Adipocyte (in vitro differentiated cells): ENCODE measurements at places on chromosomes 12 and 14.

GRCh38 chr12:9763025-9763424, 2.3 kb upstream of the CD69 start:
- no peak for DNase-seq

GRCh38 chr14:89232265-89233070, 184.6 kb downstream of the FOXN3 start:
- no peak for DNase-seq

GRCh38 chr14:76954394-76955190, 73.9 kb downstream of the IRF2BPL start:
- DNase-seq: no peak

- peak; percentile 23 for DNase-seq
Measured at GRCh38 chr14:104224506-104225277, 86.3 kb downstream of the KIF26A start.

DNA sequence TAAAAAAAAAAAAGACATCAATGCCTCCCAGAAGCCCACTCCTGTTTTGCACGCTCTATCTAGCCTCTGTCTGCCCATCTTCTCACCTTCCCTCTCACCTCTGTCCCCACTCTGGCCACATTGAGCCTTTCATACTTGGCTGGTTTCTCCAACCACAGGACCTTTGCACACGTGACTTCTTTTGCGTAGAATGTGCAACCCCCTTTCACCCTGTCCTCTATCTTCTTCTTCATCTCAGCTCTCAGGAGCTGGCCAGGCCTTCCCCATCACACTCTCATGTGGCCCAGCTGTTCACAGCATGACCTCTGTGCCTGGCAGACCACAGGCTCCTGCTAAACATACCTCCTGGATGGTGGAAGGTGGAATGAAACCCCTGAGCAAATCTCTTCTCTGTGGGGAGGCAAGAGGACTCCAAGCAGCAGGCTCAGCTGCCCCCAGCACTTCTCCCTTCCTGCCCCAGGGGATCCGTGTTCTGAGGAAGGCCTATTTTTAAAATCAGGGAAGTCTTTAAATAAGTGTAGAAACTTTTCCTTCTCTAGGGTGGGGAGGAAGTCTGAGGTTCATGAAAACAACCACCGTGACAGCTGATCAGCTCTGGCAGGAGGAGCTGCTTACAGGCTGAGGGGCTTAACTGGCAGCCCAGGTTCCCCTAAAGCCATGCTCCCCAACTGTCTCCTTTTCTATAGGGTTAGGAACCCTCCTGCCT, 11.6 kb downstream of the HVCN1 start:
- no peak for DNase-seq

- DNase-seq: no peak
Measured at GRCh38 chr12:32534698-32535097, 135.3 kb downstream of the FGD4 start.

DNA sequence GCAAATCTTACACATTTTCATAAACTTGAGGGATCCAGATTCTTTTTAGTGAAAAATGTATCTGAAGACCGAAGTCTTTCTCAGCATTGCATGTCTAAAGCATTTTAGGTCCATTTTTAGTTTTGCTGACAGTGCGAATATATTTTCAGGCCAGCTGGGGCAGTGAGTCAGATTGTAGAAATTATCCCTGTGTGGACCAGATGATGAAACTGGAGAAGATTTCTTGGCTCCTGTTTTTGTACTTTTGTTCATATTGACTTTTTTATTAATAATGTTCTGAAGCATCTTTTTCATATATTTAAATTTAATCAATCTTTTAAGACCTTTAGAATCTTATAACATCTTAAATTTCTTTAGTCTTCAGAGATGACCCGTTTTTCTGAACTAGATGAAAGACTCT, 173.1 kb downstream of the FLRT2 start:
- peak; percentile 67 for DNase-seq

DNA sequence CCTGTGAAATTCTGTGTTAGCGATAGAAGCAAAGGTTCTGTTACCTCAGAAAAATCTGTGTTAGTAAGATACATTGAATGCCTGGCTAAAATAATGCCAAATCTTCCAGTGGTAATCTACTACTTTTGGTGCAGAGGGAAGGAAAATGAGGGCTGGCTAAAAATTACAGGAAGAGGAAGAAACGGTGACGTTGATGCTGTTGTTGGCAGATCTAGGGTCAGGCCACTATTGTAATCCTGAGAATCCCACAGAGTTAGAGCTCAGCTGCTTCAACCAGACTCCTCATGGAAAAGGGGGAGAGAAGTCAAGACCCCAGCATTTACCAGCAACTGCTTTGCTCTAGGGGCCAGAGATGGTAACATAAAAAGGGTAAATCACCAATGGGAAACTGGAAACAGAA, 145.1 kb downstream of the PPM1H start:
- DNase-seq: no peak

DNA sequence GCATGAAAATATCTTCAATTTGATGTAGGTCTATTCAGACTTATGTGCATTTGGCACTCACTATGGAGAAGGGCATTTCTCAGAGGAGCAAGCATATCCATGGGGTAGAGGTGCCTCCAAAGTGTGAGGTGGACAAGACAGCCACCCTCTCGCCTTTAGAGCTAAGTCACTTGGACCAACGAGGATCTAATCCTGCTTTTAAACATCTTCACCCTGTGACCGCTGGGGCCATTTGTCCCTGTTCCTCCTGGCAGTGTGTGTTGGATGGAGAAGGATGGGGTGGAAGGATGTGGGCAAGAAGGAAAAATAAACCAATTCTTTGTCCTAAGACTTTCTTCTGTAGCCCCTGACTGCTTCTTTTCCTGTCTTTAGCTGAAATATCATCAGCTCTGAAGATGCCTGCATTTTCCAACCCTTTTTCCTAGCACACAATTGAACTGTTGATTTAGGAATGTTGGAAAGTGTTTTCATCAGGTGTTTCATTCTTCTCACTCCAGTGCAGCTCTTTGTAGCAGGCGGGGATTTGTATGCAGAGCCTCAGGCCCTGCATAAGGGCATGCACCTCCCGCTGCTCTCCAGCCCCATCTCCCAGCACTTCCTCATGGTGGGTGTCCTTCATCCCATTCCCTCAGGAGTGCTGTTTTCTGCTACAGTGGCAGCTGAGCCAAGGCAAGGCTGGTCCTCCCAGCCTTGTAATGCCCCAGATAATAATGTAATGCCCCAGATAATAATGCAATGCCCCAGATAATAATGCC, 5.3 kb downstream of the FGF6 start:
- DNase-seq: no peak

DNA sequence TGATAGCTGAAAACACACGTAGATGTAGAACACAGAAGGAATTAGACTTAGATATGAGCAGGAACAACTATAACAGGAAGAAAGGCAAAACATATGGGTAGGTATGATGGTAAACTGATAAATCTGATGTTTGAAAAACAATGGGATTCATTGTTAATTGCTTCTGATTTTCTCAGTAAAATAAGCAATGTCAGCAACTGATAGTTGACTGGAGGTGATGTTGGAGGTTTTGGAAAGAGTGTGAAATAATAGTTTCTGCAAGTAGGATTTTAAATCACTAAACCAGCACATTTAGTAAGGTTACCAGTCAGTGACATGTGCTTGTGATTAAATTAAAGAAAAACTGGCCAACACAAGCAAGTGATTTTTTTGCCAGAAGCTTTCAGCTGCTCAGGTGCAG, 123.0 kb upstream of the CPNE8 start:
- DNase-seq: no peak

- no peak for DNase-seq
Measured at GRCh38 chr12:55833056-55833455, 3.7 kb upstream of the DNAJC14 start.

GRCh38 chr12:128627659-128628058, 196.1 kb downstream of the SLC15A4 start:
- no peak for DNase-seq

DNA sequence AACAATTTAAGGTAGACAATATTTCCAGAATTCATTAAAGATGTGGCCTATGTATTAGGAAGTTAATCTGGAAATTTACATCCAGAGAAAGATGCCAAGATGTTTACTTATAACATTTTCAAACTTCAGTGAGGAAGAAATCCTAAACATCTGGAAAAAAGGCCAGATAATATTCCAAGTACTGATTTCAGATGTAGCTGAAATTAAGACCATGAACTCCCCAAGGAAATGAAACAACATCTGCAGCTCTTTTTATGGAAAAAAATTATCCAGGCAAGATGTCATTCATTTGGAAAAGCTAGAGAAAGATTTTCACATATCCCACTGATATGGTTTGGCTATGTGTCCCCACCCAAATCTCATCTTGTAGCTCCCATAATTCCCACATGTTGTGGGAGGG, 35.0 kb downstream of the GNG2 start:
- DNase-seq: no peak

DNA sequence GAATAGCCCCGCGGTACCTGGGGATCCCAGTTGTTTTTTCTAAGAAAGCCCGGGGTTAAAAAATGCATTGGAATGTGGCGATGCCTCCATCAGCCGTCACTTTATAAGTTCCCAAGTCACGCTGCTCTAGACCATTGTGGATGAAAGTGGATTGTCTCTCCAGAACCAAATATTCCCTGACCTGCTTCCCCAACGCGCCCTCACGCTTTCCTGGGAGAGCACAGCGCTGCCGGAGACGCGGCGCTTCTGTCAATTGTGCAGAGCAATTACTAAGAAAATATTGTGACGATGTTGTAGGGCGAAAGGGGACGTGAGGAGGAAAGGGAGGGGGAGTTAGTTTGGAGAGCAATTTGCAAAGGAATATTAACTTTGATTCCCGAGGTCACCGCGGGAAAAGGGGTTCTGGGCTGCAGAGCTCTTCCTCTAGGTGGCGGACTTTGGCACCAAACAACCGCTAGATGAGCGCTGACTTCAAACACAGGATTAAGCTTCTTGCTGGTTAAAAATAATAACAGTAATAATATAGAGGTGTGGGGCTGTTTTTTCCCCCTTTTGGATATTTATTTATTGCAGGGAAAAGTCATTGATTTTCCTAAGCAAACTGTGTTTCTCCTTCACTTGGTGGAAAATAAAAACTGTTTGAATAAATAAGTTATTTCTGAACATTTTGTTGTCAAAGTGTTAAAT, 9.6 kb upstream of the FOXG1 start:
- DNase-seq: peak; percentile 64

GRCh38 chr12:115190010-115190770, 506.2 kb upstream of the TBX3 start:
- peak; percentile 21 for DNase-seq

DNA sequence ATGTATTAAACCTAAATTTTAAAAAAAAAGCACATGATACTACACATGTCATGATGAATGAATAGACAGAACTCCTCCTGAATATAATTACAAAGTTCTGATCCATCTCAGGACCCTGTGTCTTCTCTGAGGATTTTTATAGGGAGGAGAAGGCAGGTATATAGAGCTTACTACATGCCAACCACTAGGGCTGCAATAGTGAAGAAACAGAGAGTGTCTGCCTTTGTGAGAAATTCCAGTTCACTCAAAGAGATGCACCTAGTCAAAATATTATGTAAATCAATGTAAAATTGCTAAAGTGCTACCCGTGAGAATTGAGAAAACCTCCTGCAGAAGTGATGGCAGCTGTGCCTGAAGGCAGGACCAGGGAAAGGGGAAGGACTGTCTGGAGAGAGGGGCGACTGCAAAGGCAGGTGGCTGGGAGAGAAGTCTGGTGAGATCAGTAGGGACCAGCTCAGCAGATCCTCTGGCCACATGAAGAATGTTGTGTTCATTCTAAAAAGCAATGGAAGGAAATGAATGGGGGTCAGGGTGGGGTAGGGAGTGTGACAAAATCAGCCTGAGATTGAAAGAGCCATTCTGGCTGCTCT, 15.1 kb downstream of the ABHD4 start:
- peak; percentile 38 for DNase-seq

DNA sequence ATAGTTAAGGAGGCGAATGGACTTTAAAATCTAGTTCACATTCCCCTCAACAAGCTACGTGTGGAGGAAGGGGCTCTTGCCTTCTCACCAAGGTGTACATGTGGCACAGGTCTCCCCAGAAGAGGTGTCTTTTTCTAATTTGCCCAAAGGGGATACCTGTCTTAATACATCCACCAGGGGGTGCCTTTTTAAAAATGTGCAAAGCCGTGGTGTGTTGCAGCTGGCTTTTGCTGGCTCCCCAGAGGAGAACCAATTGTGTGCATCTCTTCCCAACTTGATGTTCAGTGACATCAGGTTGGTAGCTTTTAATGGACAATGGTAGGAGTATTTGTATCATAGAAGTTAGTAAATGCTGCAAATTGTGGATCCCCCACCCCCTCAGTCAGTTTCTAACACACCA, 33.8 kb downstream of the CREBL2 start:
- DNase-seq: peak; percentile 53

GRCh38 chr14:68893566-68893965, 85.5 kb downstream of the ACTN1 start:
- DNase-seq: no peak

DNA sequence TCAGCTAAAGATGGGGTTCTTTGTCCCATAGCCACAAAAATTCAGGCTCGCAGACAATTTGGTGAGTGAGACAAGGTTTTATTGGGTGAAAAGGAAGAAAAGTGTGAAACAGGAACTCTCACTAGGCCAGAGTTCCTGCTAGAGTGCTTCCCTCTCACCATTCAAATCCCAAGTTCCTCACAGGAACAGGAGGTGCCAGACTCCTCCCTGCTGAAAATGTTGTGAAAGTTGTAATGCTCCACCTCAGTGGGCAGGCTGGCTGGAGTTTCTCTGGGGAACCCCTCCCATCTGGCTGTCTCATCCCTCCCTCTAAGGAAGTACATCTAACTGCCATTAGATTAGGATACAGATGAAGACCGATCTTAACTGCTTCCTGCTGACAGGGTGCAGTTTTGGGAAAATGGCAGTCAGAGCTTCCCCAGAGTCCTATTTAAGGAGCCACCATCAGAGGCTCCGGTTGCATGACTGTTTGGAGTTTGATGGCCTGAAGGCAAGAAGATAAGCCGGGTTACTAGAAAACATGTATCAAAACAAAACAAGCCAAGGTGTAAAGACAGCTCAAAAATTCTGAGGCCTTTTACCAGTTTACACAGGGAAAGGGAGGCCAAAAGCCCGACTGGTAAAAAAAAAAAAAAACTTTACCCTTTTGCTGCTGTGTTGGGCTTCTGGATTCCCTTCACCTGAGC, 127.6 kb downstream of the FSCB start:
- DNase-seq: no peak
